ENCODE measurements at places on chromosomes 7 and 10. TPM values are rescaled to one million over a fixed set of nuclear protein-coding genes. Genes with fewer than 3 reads are reported as not detected.
A peak's percentile ranks its signal among the peaks of the same experiment; 100 is the strongest.

- no peak for DNase-seq
Measured at GRCh38 chr10:72186258-72186981, 29.4 kb upstream of the ANAPC16 start.

DNA sequence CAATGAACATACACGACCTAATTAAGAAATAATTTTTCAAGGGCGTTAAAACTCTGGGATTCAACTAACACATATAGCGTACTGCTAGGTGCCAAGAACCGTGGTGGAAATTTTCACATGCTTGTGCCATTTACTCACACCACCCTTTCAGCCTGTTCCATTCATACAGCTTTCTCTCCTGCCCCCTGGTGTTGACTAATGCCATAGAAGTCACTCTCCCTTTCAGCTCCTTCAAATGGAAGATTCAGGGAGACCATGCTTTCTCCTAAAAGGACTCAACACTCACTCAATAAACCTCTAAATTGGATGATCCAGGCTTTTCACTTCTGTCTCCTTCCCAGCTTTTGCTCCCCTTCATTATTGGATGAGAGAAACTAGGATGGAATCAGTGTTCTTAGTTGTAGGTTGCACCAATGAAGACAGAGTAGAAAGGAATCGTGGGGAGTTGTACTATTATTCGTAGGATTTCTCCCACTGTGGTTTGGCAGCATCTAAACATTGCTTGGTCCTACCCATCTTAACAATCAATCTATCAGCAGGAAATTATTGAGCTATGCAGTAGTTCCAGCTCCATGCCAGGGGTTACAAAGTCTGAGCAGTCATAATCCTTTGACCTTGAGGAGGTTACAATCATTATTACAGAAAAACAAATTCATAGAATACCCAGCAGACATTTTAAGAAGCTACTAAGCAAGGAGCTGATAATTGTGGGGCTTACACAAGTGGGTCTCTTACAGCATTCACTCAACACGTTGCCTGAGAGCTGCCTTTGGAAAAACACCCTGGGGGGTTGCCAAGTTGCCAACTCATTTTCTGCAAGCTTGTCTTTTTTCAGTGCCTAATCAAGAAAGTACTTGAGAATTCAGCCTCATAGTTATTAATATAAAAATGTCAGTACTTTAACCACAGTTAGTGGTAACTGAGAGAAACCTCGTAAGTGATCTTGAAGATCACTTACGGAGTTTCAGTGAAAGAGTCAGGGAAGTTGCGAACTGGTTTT, 2.8 kb upstream of the PPP1R3C start:
- no peak for DNase-seq

DNA sequence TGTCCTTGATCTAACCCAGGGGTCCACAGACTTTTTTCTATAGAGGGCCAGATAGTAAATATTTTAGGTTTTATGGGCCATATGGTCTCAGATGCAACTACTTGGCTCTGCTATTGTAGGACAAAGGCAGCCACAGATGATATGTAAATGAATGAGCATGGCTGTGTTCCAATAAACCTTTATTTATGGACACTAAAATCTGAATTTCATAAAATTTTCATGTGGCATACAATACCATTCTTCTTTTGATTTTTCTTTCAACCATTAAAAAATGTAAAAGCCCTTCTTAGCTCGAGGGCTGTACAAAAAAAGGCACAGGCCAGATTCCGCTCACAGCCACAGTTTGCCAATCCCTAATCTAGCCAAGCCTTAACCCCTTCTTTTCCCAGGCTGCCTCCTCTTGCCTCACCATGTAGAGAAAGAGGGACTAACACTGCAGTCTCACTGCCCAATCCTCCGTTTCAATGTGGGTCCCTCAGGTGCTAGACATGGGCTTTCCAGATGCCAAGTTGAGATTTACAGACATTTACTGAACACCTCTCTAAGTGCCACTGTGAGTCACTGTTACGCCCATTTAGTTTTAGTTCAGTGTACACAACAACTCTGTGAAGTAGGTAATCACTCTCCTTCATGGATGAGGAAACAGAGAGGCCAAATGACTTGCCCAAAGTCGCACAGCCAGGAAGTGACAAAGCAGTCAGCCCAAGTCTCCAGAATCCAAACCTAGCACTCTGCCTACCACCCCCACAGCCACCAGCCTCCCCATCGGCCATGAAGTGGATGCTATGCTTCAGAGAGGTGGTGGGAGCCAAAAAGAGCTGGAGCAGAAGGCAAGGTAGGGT, 132.6 kb upstream of the PDLIM1 start:
- no peak for DNase-seq

Gene HTR7
- 0.74 TPM for total RNA-seq

- no peak for DNase-seq
Measured at GRCh38 chr7:151694828-151695580, 175.3 kb upstream of the RHEB start.

DNA sequence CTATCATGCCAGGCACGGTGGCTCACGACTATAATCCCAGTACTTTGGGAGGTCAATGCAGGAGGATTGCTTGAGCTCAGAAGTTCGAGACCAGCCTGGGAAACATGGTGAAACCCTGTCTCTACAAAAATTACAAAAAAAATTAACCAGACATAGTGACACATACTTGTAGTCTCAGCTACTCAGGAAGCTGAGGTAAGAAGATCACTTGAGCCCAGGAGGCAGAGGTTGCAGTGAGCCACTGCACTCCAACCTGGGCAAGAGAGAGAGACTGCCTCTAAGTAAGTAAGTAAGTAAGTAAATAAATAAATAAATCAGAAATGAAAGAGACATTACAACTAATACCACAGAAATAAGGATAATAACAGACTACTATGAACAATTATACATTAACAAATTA, 36.2 kb downstream of the PDLIM1 start:
- no peak for DNase-seq

DNA sequence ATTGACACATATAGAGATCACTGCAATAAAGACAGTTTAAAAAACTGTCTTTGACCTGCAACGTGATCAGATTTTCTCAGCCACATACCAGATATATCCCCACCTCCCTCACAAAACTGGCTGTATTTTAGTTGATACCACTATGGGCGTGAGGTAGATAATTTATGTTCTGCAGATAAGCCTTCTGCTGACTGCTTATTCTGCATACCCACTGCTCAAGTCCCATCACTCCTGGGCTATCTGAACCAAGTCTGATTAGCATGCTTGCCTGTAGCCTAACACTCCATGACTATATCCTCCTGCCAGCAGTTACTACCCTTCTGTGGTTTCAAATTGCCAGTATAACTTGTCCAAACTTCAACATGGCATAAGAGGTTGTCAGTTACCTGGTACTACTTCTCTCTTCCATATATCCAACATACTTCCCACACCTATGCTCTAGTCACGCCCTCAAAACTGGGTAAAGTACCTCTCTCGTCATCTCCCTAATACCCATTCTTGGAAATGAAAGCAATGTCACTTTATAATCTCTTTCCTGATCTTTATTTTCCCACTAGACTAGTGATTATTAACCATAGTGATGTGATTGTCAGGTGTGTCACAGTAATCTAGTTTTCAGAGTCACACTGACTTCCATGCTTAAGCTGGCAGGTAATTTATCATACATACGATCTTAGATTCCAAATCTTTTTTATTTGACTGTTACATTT, 70.7 kb downstream of the MALSU1 start:
- DNase-seq = no peak

GRCh38 chr7:15558756-15559155, 3.1 kb downstream of the AGMO start:
- no peak for DNase-seq

- no peak for DNase-seq
Measured at GRCh38 chr7:127997226-127997922, 33.9 kb downstream of the LRRC4 start.

DNA sequence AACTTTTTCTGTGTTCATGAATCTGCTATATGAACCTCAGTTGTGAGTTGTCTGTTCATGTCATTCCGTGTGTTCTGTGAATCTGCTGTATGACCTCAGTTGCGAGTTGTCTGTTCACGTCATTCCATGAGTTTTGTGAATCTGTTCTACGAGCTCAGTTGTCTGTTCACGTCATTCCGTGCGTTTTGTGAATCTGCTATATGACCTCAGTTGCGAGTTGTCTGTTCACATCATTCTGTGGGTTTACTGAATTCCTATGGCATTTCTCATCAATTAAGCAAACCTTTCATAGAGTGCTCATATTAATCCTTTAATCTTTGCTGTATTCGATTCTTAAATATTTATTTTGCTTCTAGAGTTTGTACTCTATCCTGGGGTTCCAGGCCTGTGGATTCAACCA, 150.6 kb downstream of the DIP2C start:
- DNase-seq = no peak

GRCh38 chr7:70477036-70478010, 654.6 kb upstream of the GALNT17 start:
- DNase-seq = no peak

Gene C7orf57
- total RNA-seq = not detected

Gene C10orf105
- total RNA-seq = 0.22 TPM

GRCh38 chr7:139092090-139092796, 17.3 kb downstream of the ZC3HAV1 start:
- DNase-seq = no peak

Gene PIP
- total RNA-seq = not detected

Gene PTN
- 10.3 TPM for total RNA-seq

- DNase-seq = no peak
Measured at GRCh38 chr10:76115471-76116155, 684.2 kb downstream of the LRMDA start.

Gene DTX2
- total RNA-seq = 35.0 TPM

Gene OR2A7
- 3.8 TPM for total RNA-seq

DNA sequence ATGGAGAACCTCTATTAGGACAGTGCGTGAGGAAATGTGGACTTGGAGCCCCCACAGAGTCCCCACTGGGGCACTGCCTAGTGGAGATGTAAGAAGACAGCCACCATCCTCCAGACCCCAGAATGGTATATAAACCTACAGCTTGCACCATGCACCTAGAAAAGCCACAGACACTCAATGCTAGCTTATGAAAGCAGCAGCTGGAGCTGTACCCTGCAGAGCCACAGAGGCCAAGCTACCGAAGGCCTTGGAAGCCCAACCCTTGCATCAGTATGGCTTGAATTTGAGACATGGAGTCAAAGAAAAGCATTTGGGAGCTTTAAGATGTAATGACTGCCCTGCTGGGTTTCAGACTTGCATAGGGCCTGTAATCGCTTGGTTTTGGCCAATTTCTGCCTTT, 361.3 kb downstream of the ZNF248 start:
- DNase-seq = no peak

- DNase-seq = no peak
Measured at GRCh38 chr7:94556028-94556427, 46.4 kb downstream of the CASD1 start.

Gene CYP26A1
- not detected for total RNA-seq

DNA sequence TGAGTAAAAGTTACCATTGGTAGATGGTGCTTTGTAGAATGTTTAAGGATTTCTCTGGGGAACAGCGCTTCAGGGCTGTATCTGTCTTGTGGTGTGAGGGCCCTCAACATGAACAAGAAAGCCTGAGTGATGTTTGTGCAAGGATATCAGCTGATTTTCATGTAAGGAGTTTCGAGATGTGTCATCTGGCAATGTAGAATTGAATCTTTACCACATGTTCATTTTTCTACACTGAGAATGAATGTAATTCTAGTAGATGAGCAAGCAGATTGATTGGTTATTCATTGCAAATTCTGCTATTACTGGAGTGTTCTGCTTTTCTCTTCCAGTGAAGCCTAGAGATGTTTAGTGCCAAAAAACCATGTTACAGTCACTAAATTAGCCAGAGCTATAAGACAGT, 87.7 kb downstream of the ST7 start:
- no peak for DNase-seq

Gene CPED1
- 44.4 TPM for total RNA-seq

Gene NYAP1
- total RNA-seq = 1.2 TPM

DNA sequence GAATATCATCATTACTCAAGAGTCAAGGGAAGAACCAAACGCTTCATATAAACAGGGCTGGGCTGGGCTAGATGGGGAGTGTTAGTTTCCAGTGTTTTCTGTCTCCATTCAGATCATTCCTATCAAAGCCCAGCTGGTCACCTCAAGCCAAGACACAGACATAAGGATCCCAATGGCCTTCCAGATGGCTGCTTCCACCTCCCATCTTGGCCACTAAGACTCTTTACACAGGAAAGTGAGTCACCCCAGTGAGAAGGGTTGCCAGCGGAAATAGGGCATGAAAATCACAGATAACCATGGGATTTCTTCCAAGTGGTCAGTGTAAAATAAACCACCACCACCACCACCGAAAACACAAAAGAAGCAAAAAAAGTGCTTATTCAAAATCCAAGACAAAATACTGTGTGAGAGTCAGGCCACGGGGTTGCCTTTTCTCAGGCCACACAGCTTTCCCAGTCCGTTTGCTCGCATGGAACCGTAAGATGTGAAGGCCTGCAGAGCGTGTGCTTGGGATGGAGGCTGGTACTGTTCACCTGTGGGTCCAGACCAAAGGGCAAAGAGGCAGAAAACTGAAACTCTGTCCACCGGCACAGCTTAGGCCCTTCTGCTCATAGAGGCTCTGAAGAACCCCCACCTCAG, 5.6 kb downstream of the PRSS2 start:
- DNase-seq = no peak

DNA sequence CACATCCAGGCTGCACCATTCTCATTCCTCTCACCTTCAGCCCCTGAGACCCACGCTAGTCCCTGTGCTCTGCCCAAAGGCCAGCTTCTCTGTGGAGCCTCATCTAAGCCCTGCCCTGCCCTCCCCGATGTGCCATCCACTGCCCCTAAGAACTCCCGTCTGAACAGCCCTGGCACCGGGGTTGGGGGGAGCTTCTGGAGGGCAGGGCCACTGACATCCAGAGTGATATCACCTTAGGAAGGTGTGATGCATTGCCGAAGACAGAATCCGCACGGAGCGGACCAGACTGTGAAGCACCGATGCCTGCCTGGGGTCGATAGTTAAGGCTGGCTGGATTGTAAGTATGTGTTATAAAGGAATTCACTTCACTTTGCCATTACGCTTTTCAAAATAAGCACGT, 511.0 kb downstream of the PTPRN2 start:
- peak; percentile 81 for DNase-seq

Gene BCL7B
- total RNA-seq = 80.1 TPM

Gene ZNF107
- total RNA-seq = 4.0 TPM

GRCh38 chr10:110883924-110884323, 12.2 kb downstream of the PDCD4 start:
- DNase-seq = no peak

DNA sequence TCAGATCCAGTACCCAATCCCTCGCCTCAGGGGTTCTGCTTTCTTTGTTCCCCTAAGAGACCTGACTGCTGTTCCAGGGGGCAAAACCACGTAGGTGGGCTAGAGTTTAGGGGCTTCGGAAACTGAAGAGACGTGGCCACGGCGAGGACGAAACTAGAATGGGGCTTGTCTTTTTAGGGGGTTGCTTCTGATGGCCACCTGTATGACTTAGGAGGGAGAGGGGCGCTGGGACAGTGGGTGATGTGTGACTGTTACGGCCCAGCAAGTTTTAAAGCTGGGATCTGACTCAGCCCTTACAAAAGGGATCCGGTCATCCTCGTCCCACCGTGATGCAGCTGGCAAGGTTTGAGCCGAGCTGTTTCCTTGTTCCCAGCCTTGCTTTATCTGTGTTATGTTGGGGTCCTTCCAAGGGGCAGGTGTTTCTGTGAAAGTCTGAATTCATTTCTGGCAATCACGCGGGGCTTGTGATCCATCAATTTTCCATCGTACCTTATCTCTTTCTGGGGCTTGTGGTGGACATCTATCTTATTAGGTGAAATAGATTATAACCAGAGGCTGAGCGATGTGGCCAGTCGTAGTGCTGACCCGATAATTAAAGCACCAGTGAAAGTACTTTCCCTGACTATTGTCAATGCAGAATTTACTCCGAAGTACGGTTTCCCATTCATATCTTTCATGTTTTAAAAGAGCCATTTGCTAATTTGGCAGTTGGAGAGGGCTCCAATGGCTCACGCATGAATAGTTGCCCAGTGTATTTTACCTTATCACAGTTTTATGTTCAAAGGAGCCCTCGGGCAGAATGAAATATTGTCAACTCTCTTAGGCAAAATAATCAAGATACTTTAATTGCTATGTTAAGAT, 830 bp downstream of the MET start:
- DNase-seq = no peak
